ENCODE measurements at places on chromosomes 13 and 19. TPM values are rescaled to one million over a fixed set of nuclear protein-coding genes. Genes with fewer than 3 reads are reported as not detected.

DNA sequence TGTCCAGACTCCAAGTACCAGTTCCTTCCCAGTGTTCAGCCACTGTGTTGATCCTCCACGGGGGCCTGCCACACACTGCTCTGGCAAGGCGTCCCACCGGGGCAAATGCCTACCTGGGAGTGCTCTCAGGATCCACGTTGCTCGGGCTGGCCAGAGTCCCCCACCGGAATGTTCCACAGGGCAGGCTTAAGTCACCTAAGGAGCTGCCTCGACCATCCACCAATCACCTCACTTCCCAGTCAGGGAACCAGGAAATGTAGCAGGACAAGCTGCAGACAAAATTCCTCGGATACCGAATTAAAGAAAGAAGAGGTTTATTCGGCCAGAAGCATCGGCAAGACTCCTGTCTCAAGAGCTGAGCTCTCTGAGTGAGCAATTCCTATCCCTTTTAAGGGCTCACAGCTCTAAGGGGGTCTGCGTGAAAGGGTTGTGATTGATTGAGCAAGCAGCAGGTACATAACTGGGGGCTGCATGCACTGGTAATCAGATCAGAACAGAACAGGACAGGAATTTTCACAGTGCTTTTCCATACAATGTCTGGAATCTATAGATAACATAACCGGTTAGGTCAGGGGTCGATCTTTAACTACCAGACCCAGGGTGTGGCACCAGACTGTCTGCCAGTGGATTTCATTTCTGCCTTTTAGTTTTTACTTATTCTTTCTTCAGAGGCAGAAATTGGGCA is 56.9 kb upstream of the EDNRB start:
- DNase-seq = peak; percentile 27

GRCh38 chr13:59088716-59089115 is 1075.0 kb downstream of the DIAPH3 start:
- DNase-seq = no peak

DNA sequence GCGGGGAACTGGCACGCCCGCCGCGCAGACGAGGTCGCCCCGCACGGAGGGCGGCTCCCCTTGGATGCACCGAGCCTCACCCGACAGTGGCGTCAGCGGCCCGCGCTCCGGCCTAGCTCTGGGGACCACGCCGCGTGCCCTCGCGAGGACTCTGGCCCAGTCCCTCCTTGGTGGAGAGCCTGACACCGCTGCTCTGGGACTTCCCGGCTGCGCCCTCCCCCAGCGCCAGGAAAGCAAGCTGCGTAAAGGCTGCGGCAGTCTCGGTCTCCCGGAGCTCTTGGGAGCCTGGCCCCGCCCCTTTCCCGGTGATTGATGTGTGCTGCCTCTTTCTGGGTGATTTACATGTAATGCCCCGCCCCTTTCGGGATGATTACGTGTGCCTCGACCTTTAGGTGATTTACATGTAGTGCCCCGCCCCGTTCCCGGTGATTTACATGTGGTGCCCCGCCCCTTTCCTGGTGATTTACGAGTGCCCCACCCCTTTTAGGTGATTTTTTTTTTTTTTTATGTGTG is at the start of gene LENG9:
TSS of gene LENG9 (minus strand) at position 248 of the 513 bp plus-strand sequence. CDS start 252 bp downstream, outside the sequence.
- DNase-seq = peak; percentile 98

- DNase-seq = no peak
Observed at GRCh38 chr13:75331792-75332349, 150.1 kb downstream of the TBC1D4 start.

GRCh38 chr13:48144413-48145035 is 49.6 kb upstream of the MED4 start:
- DNase-seq = no peak

DNA sequence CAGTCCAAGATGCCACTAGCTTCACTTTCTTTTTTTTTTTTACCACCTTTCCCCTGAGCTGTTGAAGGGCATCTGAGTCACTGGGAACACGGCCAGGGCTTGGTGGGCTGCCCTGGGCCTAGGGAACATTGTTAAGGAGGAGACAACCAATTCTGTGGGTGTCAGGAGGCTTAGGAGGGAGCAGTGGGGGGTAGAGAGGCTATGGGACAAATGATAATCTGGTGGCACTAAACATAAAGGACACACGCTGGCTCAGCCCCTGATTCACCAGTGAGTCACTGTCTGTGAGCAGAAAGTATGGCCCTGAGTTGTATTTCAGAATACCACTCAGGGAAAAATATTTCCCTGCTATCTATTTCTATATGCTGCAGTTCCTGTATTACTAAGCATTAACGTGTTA is 207.8 kb downstream of the DCLK1 start:
- DNase-seq = peak; percentile 94

- no peak for DNase-seq
Observed at GRCh38 chr19:34189199-34189916, 17.1 kb downstream of the LSM14A start.

- no peak for DNase-seq
Observed at GRCh38 chr19:12949363-12950283, 4.0 kb downstream of the RAD23A start.

DNA sequence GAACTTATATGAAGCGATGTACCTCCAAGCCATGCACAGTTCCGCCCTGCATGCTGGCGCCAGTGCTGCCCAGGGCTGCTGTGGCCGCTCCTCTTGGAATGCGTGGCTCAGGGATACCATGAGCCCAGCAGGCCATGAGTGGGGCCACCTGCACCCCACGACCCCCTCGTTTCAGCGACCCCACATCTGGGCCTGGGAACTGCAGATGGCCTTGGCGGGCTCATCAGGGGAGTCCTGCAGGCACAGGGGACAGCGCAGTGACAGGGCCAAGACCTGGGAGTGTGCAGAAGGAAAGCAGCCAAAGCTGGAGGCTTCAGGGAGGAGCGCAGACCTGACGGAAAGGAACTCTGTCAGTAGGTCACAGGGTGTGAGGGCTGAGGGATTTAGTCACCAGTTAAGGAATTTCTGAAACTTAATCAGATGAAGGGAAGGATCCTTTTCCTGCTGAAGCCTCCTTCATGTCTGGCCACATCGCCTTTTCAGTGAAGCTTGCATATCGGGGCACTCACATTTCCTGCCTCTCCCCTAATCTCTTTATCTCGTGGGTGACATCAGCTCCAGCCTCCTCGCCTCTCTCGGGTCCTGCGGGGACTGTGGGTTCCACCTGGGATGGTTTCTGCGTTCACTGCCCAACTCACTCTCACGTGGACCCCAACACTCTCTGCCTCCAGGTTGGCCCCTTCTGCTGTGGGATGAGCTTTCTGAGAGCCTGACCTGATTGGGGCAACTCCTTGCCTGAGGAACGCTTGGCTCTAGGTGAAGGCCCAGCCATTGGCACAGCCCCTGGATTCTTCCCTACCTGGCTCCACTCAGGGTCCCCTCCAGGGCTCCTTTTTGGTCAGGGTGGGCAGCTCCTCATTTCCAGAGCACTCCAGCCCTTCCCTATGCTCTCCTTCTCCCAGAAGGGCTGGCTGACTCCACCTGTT is 123.5 kb downstream of the CRYL1 start:
- peak; percentile 44 for DNase-seq

GRCh38 chr13:47835470-47836228 is 165.4 kb downstream of the SUCLA2 start:
- peak; percentile 21 for DNase-seq

GRCh38 chr13:39263033-39263432 is 224.8 kb downstream of the NHLRC3 start:
- peak; percentile 18 for DNase-seq

DNA sequence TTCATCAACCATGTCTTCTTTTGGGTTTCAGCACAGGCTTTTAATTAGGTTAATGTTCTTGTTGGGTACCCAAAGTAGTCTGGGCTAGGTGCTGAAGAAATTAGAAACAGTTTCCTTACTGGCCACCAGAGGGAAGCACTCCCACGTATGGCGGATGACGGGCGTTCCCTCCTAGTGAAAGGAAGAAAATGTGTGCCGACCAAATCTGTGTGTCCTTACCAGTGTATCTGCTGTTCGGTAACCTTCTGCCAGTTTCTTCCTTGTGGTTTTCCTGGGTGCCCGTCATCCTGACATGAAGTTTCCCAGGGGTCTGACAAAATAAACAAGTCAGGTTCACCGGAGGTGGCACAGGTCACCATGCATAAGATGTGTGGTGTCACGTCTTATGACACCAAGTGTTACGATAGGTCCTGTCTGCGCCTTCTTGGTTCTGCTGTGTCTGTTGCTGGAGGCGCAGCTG is 6.0 kb upstream of the WDR88 start:
- peak; percentile 64 for DNase-seq

GRCh38 chr13:20457670-20458069 is 68.0 kb downstream of the CRYL1 start:
- no peak for DNase-seq

DNA sequence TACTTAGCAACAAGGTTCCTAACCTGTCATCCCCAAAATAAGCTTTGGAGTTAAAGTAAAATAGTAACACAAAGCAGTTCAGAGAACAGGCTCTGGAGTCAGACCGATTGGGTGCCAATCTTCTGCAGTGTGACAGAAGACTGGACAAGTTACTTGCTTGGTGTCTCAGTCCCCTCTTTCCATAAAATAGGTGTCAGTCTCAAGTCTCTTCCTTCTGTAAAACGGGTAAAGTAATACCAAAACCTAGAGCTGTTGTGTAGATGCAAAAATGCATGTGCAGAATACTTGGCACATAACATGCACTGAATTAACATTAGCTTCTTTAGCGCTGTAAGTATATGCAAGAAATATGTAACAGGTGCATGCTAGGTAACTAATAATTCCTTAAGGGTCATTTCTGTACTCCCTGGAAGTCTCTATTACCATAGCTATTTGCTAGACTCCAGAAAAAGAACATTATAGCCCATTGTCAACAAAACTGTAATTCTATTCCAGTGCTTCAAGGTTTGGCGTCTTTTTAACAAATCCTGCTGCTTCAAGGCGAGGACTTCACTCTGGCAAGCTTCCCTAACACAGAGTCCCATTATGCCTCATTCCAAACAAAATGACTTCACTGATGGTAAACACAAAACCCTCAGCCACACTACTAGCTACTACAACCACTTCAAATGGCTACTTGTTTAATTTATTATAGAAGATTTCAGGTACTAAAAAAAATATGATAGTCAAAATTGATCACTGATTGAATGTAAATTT is 32.8 kb downstream of the ELF1 start:
- no peak for DNase-seq

- peak; percentile 82 for DNase-seq
Observed at GRCh38 chr19:54684527-54684926, 21.7 kb downstream of the LILRB4 start.

Gene GPATCH1
- 12.9 TPM for total RNA-seq

Gene MIDN
- total RNA-seq = 8.7 TPM

Gene LRRC63
- not detected for total RNA-seq
